ENCODE measurements at places on chromosomes 2 and 18.

DNA sequence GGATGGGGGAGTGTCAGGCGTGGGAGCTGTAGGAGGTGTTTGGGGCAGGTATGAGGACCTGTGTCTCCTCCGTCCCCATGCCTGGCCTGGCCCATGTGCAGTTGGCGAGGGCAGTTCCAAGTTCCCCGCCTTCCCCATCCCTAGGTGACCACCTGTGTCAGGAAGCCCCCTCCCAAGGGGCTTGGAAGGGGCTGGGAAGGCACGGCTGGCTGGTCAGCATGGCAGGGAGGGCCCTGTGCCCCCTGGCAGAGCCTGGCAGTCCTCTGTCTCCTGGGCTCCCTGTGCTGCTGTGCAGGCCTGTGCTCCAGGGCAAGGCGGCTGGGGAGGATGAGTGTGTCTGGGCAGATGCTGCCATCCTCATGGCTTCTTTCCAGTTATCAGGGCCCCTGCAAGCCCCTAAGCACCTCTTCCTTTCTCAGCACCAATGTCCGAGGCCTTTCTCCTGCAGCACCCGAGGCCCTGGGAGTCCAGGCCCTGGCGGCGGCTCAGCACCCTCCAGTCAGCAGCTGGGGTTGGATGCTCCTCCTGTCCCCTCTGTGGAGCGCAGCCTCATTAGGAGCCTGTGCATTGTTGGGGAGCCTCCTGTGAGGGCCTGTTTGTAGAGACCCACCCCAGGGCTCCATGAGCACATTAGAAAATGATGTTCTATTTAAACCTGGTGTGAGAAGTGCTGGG, 101.7 kb downstream of the FAM210A start:
- DNase-seq = no peak

- no peak for DNase-seq
Measured at GRCh38 chr2:171139860-171140259, 20.8 kb downstream of the TLK1 start.

DNA sequence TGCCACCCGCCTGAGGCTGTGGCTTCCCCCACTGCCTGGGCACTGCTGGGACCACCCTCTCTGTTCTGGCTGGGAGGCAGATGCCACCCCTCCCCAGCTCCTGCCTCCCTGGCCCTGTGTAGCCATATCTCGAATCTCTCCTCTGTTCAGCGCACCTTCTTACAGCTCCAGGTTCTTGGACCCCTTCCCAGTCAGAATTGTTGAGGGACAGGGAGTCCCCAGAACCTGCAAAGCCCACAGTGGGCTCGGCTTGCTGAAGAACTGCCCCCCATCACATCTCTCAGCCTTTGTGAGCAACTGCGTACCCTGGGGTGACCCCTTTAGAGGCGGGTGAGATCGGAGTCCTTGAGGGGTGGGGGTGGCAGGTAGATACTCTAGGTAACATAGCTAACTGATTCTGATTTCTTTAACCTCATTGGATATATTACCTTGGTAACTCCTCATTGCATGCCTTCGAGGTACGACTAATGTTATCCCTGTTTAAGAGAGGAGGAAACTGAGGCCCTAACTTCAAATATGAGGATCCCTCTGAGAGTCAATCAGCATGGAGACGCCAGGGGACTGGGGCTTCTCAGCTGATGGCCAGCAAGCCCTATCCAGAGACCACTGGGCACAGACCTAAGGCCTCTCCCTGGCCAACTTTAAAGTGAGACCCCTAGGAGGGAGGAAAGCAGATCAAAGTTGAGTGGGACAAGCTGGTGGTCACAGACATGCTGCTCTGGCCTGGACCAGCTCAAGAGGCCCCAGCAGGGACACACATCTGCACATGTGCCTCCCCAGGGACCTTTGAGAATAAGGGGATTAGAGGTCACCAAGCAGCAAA, 101.3 kb downstream of the CAPN13 start:
- no peak for DNase-seq

GRCh38 chr2:86621280-86621943, 2.3 kb downstream of the RNF103 start:
- DNase-seq = no peak

GRCh38 chr2:159202568-159203071, 83.9 kb downstream of the WDSUB1 start:
- no peak for DNase-seq

- no peak for DNase-seq
Measured at GRCh38 chr2:100018341-100019193, 123.8 kb downstream of the AFF3 start.

GRCh38 chr2:236172255-236173035, 4.3 kb upstream of the GBX2 start:
- no peak for DNase-seq

- no peak for DNase-seq
Measured at GRCh38 chr2:208880171-208880570, 473.6 kb downstream of the PTH2R start.

DNA sequence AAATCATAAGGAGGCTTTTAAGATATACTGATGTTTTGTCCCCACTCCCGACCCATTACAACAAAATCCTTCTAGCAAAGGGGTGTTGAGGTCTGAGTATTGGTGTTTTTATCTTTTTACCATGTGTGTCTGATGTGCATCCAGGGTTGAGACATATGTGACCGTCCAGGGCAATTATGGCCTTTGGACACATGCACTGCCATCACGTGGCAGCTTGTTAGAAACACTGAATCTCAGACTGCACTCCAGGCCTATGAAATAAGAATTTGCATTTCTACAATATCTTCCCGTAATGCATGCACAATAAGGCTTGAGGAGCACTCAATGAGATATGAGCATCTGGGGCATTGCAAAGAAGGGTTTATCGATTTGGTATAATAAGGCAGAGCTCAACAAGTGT, 235.1 kb upstream of the ZNF804A start:
- DNase-seq = no peak

DNA sequence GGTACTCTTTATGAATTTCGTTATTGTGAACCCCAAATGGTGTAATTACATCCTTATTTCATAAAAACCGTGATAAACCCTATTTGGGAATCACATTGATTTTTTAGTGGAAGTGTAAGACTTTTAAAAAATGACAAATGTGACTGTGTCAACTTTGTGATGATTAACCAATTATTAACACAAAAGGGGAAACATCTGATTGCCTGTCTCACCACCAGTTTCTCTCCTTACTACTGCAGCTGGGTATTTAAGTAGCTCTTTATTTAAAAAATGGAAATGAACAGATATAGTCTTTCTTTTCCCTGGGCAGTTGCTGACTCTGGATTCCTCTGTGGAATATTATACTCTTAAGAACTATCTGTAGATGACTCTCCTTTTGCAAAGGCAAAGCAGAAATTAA, 11.6 kb upstream of the RPE start:
- DNase-seq = no peak

DNA sequence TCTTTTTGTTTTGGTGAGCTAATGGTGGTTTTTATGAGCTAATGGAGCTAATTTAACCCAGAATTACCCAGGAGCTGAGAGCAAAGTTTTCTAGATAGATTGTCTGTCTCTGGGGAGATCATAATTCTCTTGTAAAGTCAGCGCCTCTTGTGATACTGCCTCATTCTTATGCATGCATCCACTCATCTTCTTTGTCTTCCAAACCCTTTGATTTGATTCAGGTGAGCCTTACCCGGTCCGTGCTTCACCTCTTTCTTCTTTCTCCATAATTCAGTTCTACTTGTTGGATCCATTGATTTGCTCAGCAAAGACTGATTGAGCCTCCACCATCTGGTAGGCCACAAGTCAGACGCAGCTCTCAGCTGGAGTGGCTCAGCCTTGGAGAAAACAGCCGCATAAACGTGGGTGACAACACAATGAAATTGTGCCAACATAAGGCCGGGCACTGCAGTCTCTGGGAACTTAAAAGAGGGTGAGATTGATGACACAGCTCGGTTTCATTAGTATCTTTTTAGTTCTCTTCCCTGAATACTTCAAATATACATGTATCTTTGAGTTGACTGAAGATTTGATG, 158.5 kb upstream of the SH3BP4 start:
- DNase-seq = no peak

- DNase-seq = no peak
Measured at GRCh38 chr2:189937691-189938090, 124.8 kb downstream of the MSTN start.

- no peak for DNase-seq
Measured at GRCh38 chr2:151991010-151991409, 107.8 kb downstream of the CACNB4 start.

DNA sequence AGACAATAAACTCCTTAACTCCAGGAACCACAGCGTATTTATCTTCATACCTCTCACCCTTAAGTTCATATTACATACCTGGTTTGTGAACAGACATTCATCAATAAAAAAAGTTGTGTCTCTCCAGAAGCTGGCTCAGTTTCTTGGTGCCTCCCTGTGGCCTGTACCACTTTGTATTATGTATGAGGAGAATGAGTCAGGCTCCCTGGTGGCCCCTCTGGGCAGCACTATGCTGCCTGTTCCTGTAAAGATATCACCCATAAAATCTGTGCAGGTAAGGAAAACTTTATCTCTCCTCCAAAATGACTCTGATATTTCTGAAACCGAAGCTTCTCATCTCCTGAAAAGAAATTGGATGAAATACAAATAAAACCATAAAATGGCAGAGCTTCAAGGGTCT, 198.4 kb upstream of the NT5C1B start:
- DNase-seq = no peak

GRCh38 chr2:109711230-109712122, 82.6 kb upstream of the RGPD5 start:
- no peak for DNase-seq

DNA sequence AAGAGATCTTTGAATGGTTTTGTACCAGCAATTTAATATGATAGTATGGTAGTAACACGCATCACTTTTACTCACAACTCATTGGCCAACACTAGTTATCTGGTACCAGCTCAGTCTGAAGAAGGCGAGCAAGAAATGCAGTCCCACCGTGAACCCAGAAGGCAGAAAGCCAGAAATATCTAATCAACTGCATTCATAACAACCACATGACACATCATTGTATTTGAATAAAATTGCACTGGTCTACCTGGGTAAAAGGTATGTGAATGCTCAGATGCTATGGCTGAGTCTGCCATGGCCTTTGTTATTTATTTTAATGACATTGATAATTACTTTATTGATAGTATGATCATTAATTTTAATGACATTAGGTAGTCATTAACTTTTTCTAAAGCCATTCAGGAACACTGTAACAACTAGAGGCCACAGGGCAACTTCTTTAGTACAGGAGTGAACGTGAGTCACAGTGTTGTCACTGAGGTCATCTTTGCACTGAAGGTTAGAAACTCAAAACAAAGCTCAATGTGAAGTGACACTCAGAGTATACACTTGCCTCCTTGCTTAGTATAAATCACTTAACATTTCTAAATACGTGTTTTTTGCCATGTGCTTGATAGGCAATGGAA, 475.6 kb upstream of the TNP1 start:
- DNase-seq = no peak

- no peak for DNase-seq
Measured at GRCh38 chr18:22604986-22605421, 187.3 kb upstream of the CTAGE1 start.

DNA sequence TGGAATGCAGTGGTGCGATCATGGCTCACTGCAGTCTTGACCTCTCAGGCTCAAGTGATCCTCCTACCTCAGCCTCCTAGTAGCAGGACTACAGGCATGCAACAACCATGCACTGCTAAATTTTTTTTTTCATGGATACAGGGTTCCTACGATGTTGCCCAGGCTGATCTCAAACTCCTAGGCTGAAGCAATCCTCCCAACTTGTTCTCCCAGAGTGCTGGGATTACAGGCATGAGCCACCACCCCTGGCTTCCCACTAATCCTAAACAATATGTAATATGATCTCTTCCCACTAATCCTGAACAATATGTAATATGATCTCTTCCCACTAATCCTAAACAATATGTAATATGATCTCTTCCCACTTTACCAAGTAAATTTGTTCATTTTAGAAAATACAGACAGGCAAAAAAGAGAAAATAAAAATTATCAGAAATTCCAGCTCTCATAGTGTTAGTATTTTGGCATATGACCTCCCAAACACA, 33.7 kb upstream of the C18orf32 start:
- no peak for DNase-seq

DNA sequence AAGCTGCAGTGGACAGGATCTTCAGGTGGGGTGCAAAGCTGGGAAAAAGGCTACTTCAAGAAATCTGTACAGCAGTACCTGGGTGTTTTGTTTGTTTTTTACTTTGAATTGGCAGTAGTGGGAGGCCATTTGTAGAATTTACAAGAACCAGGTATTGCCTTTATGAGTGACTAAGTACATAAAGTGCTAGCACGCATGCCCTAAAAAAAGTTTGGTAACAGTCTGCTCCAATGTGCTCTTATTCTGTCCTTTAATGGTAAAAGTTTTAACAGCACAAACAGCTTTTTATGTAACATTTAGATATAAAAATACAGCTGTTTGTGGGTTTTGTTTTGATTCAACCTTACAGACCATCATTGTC, 17.2 kb downstream of the REV1 start:
- DNase-seq = no peak

GRCh38 chr2:72141881-72142451, 5.7 kb downstream of the CYP26B1 start:
- peak; percentile 19 for DNase-seq

- DNase-seq = no peak
Measured at GRCh38 chr2:84323890-84324289, 135.2 kb downstream of the SUCLG1 start.

- DNase-seq = no peak
Measured at GRCh38 chr18:80170395-80171053, 61.5 kb downstream of the ADNP2 start.

GRCh38 chr2:23629772-23630480, 244.9 kb downstream of the KLHL29 start:
- no peak for DNase-seq

DNA sequence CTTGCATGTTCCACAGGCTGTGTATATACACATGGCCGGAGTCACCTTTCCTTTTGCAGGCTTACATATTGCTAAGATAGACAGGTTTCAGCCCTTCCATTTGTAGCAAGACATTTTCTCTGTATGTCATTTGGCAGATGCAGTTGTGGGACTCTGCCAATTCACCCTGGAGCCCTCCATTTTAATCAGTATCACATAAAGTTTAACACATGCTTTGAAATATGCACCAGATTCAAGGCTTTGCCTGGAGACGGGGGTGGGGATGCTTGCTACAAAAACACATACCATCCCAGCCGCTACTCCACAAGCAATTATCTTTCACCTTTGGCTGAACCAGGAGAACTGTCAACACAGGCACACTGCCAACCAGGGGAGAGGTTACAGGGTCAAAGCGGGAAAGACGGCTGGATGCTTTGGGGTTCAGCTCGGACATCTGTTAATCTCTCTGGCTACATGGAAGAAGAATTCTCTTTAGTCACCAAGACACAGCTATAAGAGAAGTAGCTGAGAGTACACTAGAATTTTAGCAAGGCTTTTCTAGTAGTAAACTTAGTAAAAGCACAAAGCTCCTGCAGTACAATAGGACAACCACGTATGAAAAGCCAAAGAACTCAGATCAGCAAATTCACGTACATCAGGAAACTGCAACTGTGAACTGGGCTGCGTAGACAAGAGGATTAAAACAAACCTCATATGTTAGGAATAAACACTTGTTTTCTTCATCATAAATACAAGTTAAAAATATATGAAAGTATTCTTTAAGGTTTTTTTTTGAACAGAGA, 130.9 kb downstream of the EXOC6B start:
- DNase-seq = peak; percentile 25

Data from cerebellum (tissue), 4 donors.